ENCODE measurements at places on chromosomes 5 and 9.

DNA sequence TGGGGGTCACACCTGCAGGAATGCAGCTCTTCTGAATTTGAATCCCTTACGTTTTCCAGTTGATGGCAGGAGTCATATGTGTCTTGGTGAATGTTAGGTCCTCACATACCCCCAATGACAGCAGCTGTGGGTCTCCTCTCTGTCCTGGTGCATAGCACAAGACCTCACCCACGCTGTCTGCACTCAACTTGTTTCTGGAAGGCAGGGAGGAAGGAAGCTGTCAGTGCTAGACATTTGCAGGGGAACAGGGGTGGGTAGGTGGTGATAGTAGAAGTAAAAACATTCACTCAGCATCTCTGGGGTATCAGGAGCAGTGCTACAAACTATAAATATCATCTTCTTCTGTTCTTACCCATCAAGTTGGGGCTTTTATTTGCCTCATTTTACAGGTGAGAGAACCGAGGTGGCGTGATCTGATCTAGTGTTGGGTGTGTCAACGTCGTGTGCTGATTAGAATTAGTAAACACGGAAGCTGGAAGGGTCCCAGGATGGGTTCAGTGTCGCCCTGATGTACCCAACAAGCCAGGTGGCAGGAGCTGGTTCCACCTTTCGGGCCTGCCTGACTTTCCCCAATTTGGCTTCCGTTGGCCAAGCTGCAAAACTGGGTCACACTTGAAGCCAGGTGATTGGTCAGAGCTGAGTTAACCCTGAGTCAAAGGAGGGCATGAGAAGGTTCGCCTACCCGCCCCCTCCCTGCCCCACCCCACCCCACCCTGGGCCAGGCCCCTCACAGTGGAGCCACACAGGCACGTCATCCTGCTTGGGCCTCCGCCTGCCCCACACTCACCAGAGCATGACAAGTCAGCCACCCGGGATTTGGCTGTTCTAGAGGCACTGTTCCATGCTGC, 15.8 kb downstream of the ERGIC1 start:
- no peak for DNase-seq

GRCh38 chr5:124546643-124547042, 199.8 kb downstream of the ZNF608 start:
- peak; percentile 79 for DNase-seq

GRCh38 chr9:35675732-35676392, 2.1 kb downstream of the CA9 start:
- DNase-seq = no peak

GRCh38 chr5:52841114-52841513, 53.4 kb downstream of the ITGA1 start:
- DNase-seq = no peak

DNA sequence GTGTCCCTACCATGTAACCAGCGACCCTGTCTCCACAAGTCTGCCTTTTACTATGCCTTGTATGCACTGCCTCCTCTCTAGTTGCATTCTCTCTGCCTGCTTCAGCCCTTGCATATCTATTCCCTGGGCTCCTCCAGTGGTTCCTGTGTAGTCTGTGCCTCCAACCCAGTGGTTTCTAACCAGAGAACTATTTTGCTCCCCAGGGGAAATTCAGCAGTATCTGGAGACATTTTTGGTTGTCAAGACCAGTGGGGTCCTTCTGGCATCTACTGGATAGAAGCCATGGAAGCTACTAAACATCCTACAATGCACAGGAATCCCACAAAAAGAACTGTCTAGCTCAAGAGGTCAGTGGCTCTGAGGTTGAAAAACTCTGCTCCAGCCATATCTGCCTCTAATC, 224.1 kb upstream of the RASEF start:
- no peak for DNase-seq

DNA sequence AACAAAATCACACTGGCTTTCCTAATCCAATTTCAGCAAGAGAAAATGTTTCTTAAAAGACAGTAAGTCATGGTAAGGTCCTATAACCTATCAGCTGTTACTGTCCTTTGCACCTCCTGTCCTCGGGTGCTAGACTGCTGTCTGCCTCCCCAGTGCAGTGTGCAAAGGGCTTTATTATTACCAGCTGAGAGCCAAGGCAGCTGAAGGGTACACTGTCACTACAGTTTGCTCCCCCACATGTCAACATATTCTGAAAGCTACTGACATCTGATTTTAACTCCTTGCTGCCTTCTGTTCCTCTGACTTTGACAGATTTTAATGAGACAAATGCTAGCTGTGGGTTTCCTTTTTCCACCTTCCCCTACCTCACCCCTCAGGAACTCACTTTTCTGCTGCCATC, 389.4 kb upstream of the SLC24A2 start:
- peak; percentile 26 for DNase-seq

- peak; percentile 14 for DNase-seq
These were observed 3.0 kb downstream of the EIF4EBP3 start for GRCh38 chr5:140550147-140551079.

DNA sequence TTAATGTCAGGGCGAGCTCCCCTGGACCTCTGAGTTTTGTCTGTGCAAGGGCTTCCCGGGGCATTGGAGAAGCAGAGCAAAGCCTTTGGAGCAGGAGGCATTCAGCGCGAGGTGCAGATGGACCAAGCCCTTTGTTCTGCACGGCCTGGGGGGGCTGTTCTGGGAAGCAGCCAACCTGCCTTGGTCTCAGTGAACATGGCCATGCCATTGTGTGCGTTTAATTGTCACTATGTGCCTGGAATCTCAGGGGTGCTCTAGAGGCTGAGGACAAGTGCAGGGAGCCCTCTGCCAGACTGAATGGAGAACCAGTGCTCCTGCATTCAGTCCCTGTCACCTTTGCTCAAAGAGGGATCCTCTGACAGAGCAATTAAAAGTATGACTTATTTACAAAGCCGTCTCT, 329.4 kb downstream of the IRX1 start:
- no peak for DNase-seq

GRCh38 chr9:33289496-33289895, 820 bp upstream of the NFX1 start:
- DNase-seq = peak; percentile 32

DNA sequence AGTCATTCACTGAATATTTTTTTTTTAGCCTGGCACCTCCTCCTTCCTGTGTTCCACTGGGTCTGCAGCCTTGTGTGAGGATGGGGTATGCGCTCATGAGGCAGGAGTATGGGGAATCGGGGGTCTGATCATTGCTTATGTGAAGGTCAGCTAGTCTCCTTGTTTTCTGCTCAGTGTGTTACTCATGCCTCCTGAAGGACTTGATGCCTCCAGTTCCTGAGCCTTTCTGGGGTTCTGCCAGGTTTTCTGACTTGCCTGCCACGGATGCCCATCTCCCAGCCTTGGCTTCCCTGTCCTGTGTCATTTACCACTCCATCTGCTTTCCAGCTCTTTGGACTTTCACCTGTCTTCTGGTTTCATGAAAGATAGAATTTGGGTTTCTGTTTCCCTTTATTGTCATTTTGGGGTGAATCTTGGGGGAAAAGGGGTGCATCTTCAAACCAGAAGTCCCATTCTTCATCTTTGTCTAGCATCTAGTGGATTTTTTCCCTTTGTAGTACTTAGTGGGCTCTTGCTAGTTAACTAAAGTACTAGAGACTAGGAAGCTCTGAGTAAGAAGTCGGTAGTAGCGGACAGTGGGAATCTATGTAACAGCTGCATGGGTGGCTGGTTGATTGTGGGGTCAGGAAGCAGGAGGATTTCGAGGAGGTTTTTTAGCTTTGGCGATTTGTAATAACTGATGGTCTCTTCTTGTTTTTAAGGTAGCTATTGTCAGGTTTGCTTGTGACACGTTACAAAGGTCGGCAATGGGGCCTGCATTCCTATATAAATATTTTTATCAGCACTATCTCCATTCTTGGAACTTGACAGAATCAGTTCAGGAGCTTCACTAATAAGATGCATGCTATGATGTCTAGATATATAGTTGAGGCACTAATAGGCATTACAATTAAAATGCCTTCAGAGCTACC, 8.2 kb downstream of the OTULIN start:
- peak; percentile 55 for DNase-seq

DNA sequence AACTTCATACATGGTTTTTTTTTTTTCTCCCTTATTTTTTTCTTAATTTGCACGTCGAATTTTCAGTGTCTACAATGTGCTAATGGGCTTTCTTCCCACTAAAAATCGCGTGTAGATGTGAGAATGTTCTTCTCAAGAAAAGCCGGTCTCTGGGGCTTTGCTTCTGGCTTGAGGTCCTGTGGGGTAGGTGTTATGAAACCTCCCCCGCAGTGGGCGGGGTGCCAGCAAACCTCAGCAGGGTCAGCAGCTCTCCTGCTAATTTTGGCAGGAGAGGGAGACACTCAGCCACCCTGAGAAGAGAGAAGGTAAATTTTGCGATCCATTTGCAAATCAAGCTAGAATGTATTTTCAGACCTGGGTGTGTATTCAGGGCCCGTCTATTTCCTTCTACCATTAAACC, 59.9 kb downstream of the NPR3 start:
- DNase-seq = no peak

GRCh38 chr5:179753971-179754370, 21.3 kb downstream of the MAML1 start:
- DNase-seq = no peak

DNA sequence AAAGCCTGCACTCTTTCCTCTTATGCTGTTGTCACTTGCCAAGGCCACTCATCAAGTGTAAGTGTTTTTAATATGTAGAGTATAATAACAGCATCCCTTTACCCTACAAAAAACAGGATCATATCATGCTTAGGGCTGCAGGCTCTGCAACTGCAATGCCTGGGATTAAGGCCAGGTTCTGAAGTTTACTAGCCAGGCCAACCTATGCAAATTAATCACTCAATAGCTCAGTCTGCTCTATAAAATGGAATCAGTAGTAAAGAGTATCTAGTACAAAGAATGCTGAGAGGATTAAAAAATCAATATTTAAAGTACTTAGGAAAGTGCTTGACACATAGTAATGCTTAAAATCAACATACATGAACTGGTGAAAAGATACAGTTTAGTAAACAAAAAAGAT, 253.3 kb downstream of the EDIL3 start:
- DNase-seq = no peak

DNA sequence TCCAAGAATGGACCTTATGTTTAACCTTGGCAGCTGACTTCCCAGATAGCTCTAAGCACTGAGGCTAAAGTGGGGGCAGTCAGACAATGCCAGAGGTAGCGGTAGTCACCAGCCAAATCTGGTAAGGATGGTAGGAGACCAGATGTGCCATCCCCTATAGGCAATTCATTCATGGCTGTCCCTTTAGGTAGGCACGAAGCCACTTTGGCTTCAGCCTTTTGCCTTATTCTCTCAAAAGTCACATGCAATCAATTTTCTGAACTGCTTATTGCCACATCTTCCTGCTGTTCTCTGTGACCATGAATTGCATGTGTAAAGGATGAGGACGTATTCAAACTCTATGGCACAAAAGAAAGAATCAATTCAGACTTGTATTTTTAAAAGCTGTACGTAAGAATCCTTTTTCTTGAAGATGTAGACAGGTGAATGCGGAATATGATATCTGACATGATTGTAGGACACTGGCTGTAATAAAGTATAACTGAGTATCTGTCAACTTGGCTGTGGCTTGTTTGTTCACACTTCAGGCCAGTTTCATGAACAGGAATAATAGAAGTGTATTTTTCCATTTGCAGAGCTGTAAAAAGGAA, 611.7 kb downstream of the NR2F1-AS1 start:
- DNase-seq = no peak

DNA sequence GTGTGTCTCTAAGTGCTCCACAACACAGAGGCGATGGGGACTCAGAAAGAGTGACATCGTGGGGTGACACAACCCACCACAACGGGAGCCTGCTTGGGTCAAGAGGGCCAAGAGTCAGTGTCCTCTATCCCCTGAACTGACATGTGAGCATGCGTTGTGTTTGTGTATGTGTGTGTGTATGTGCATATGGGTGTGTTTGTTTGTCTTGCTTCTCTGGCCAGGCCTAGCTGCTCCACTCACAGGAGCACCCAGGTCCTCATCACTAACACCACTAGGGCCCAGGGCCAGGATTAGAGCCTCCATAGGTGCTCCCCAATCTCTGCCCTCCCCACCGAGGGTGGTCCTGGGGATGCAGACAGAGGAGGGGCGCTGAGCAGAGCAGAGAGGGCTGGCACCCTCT, 115.0 kb upstream of the CTSV start:
- no peak for DNase-seq

GRCh38 chr9:93830606-93831005, 124.5 kb downstream of the BARX1 start:
- DNase-seq = no peak

- no peak for DNase-seq
These were observed 34.7 kb upstream of the GARNL3 start for GRCh38 chr9:127229691-127230417.

DNA sequence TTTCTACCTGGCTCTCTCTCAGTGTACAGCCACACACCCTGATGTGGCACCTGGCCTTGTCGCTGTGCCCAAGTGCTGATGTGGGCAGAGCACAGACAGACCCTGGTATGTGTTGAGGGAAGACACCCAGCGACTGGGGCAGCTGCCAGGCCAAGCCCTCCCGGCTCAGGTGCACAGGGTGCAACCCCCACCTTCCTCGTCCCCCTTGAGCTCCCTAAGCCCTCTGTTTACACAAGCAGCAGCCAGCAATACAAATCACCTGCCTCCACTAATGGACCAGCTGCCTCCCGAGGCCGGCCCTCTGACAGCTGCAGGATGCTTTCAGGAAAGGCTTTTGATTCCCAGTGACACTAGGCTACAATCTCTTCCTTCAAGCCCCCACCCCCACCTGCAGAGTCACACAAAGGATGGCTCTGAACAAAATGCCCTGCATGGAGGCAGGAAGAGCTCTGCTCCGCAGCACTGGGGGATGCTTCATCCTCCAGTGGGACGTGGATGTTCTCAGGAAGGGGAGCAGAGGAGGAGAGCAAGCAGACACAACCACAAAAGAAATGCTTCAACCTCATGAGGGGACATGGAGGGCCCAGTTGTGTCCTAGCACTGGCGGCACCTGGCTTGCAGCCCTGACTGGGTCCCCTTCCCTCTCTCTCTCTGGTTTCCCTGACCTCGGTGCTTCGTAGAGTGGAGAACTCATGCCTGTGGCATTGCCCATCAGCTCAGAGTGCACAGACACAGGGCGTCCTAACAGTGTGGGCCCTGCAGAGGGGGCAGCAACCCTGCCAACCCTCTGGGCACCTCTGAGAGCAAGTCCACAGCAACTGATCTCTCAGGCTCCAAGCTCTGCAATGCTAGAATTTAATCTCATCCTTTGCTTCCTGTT, 140.8 kb downstream of the BARX1 start:
- DNase-seq = peak; percentile 1

- DNase-seq = no peak
These were observed 90.2 kb downstream of the ESM1 start for GRCh38 chr5:54894957-54895815.

DNA sequence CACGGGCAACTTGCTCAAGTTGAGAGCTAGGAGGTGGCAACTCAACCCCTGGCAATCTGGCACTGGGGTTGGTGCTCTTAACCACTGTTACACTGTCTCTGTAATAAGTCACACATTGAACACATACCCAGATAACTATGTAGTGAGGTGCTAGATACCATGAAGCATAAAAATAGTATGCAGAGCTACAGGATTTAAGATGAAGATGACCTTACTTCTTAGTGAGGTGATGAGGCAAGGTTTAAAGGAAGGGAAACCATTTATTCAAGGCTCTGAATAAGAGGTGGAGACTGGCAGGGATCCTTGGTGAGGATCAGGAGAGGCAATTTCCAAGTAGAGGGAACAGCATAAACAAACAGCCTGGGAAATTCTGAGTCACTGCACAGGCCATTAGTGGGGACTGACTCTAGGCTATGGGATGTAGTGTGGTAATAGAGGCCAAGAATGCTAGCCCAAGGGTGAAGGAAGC, 67.6 kb upstream of the NR3C1 start:
- DNase-seq = peak; percentile 62
